ENCODE measurements at places on chromosomes 2 and 18.
A peak's percentile ranks its signal among the peaks of the same experiment; 100 is the strongest.

DNA sequence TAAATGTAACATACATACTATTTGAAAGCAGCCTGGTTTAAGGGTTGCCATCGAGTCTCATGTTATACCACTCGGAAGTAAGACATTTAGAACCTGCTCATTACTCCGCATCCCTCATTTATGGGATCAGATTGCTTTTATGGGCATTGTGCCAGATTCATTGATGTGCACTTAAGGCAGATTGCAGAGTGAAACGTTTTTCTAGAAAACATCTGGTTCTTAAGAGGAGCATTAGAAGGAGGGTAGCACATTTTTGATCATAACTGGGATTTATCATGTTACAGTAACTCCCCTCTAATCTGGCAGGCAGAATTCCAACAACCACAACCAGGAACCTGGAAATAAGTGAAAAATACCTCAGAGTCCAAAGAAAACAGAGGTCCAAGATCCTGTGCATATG lies 74.2 kb upstream of the GALNT3 start:
- DNase-seq: no peak

GRCh38 chr2:67880291-67880761 lies 182.5 kb downstream of the C1D start:
- DNase-seq: no peak

- no peak for DNase-seq
Observed at GRCh38 chr18:23279931-23280330, 144.6 kb downstream of the CABLES1 start.

DNA sequence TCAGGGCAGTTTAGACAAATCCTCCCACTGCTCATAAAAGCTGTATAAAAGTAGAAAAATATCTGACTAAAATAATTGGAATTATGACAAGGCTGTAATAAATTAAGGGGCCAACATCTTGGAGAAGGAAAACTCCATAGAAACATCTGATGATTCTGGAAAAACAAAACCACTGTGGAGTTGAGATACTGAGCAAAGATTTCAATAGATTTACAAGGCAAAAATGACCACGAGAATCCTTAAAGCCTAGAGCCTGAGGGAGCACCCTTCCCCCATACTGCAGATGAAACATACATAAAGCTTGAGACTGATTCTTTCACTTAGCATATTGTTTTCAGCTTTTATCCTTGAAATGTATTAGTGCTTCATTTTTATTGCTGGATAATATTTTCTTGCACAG lies 286.4 kb upstream of the MMADHC start:
- DNase-seq: no peak

DNA sequence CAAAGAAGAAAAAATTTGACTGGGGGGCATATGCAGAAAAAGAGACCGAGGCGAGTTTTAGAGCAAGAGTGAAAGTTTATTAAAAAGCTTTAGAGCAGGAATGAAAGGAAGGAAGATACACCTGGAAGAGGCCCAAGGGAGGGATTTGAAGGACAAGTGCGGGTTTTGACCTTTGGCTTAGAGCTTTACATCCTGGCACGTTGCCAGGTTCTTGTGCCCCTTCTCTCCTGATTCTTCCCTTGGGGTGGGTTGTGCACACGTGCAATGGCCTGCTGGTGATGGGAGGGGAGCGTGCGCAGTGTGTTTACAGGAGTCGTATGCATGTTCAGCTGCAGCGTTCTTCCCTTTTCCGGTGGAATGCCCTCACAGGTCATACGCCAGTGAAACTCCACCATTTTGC lies 208.8 kb downstream of the NBAS start:
- no peak for DNase-seq

DNA sequence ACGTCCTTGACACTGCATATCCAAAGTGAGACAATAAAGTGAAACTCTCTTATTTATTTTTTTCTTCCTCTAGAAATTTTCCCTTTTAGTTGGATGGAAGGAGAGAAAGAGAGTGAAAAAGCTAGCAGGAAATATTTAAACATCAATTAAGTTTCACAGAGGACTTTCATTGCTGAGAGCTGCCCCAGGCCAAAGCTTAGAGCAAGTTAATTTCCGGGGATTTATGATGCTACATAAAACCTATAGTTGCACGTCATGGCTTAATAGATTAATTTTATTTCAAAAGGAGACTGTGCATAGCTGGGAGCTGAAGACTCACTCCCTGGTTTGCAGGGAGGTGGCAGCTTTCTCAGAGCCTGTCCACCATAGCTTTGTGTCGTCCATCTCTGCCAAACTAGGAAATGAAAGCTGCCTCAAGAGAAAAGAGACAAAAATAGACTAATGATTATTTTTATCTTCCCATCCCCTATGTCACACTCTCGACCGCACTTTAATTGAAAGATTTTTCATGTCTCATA lies 323.3 kb upstream of the RAB6C start:
- no peak for DNase-seq

- peak; percentile 87 for DNase-seq
Observed at GRCh38 chr18:48663931-48664847, 125.4 kb downstream of the CTIF start.

DNA sequence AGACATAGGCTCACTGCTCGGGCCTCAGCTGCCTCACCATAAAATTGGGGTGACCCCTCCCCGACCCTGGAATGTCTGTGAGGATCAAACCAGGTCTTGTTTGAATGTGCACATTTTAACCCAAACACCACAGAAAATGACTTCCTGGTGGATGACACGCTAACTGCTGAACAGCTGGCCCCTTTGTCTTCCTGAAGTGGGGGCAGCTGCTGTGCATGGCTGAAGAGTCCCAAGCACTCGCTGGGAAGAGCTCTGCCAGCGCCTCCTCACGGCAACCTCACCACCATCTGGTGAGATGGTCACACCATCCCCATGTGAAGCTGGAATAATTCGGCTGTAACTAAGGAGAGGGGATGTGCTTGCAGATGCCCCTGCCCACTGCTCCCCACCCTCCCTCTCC lies 34.0 kb downstream of the AQP12A start:
- no peak for DNase-seq

DNA sequence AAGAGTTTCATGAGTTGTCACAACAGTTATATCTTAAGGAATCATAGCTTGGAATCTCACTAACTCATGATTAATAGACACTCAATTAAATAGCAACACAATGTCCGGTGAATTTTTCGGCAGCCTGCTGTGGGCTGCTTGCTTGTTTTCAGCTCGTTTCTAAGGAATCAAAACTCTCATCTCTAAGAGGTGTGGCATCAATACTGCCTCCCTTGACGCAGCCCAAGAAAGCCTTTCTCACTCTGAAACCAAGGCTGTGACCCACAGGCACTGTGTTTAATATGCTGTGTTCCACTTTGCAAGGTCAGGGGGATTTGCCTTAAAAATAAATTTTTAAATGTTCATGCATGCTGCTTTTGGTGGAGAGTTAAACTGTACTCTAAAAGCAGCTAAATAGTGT lies 5.4 kb downstream of the DCC start:
- no peak for DNase-seq

DNA sequence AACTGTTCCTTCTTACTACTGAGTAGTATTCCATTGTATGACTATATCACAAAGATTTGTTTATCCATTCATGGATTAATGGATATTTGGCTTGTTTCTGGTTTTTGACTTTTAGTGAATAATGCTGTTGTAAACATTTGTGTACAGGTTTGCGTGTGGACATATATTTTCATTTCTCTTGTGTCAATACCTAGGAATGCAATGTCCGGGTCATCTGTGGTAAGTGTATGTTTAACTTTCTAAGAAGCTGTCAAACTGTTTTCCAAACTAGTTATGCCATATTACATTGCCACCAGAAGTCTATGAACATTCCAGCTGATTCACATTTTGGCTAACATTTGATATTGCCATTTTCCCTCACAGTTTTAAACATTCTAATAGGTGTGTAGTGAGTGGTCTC lies 29.1 kb upstream of the SLC16A14 start:
- DNase-seq: no peak

DNA sequence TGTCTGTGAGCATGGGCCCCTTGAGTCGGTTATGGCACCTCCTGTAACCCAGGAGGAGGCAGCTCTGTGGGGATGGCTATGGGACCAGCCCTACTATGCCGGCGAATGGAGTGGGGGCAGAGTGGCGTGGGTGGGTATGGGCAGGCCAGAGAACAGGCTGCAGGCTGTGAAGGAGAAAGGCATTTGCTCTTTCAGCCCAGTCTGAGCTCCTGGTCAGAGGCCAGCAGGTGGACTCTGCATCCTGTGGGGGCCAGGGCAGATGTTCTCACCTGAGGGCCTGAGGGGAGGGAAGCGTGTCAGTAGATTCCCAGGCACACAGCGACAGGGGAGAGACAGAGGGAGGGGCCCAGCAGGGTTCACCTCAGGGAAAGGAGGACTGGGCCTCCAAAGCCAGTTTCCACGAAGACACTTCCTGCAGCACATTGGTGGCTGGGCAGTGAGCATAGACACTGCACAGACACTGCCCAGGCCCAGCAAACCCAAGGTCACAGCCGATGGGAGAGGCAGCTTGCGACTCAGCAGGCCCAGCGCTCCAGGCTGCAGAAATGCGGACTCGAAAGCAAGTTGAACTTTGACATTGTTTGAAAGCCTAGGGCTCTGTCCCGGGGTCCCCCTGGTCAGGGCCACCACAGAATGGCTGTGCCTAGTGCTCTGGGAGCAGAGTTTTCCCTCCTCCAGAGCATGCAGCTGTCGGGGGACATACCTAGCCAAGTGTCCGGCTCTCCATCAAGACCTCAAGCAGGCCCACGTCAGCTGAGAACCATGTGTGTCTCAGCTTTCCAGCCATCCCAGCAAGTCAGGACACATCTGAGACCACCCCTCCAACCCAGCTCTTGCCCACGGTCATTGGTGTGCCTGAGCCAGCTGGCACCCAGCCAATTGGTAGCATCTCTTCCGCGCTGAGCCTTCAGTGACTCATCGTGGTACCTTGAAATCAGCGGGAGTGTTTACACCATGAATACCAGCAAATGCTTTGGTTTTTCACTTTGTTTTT lies 53.8 kb downstream of the TGOLN2 start:
- DNase-seq: no peak

DNA sequence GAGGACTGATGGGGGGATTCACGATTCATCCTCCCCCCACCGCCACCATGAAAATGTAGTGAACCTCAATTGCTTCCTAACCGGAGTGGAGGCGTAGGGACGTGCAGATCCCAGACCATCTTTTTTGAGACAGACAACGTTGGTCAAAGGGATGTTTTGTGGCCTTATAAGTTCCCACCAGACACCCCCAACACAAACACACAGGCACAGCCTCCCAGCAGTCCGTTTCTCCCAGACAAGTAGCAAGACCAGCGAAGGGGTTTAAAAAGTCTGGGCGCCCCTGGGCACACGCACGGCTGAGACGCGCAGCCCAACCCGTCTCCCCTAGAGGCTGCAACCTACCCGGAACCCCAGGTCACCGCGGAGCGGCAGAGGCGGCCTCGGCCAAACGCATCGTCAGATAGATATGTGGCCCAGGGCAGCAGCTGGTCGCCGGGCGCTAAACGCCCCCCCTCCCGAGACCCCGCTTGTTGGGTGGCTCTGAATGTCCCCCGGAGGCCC lies 1.3 kb downstream of the GBX2 start:
- no peak for DNase-seq

DNA sequence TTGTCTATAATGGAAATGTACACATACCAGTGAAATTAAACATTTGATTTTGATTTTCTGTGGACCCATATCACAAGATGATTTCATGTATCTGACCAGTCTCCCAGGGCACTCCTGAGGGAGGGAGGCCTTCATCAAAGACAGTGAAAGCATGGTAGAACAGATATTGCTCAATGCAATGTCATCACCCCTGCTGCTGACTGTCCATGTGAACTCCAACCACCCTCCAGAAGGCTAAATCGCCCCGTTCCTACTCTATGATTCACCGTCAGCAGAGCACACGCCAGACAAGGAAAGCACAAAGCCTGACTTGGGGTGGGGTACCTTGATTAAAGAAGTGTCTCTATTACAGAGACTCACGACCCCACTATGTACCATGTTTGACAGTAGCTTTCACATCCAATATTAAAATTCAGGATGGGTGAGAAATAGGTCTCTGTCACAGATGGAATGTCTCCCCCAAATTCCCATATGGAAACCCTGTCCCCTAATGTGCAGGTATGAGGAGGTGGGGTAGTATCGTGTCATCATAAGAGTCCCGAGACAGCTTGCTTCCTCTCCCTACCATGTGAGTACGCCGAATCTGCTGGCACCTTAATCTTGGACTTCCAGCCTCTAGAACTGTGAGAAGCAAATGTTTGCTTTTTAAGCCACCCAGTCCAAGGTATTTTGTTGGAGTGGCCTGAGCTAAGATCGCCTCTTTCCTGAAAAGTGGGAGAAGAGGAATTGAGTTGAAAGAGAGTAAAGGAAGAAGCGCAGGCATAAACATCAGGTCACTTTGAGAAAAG lies 42.4 kb downstream of the CYB5A start:
- no peak for DNase-seq

DNA sequence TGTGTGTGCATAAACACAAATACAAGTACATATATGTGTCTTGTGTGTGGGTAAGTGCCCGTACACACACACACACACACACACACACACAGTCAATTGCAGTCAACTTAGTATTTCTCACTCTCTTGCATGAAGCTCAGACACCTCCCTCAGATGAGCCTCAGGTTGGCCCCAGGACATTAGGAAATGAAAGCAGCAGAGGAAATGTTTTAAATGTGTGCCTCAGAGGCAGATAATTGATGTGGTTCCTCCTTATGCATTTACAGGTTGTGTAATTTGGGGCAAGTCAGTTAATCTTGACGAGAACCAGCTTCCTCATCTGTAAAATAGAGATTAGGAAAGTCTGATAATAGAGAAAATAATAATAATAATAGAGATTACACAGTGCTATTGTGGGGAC lies 814.0 kb upstream of the ID2 start:
- DNase-seq: no peak

DNA sequence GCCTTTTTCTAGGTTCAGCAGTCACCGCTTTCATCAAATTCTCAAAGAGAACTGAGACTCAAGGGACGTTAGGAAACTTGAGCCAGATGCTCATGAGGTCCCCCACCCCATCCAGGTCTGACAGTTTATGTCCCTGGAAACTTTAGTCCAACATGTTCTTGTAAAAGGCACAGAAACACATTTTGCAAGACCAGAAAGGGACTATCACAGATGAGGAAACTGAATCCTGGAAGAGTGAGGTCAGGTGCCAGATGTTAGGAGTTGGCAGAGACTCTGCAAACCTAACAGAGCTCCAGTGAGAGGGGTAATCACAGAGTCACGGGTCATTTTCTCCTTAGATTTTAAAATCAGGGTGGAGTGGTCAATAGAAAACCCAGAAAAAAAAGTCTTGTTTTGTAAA lies 76.6 kb downstream of the RDH14 start:
- DNase-seq: no peak

GRCh38 chr2:135709992-135710391 lies 31.7 kb upstream of the UBXN4 start:
- peak; percentile 75 for DNase-seq

GRCh38 chr2:38734299-38735058 lies 16.7 kb downstream of the SRSF7 start:
- no peak for DNase-seq

DNA sequence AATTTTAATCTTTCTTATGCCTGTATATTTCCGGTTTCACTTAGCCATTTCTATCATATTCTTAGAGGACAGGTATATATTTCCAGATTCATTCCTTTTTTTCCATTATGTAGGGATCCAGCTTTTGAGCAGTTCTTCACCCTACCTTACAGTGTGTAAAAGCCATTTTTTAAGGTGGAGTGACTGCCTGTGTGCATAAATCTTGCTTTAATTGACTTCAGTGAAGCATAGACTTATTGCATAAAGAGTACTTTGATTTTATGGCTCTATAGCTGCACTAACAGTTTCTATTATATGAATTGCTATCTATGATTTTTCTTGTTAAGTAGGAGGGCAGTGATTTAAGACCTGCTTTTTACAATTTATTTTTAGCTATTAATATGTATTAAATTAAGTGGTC lies 132.6 kb downstream of the NYAP2 start:
- no peak for DNase-seq
